Vagina (tissue), 2 donors: ENCODE measurements at places on chromosomes 4 and X.

DNA sequence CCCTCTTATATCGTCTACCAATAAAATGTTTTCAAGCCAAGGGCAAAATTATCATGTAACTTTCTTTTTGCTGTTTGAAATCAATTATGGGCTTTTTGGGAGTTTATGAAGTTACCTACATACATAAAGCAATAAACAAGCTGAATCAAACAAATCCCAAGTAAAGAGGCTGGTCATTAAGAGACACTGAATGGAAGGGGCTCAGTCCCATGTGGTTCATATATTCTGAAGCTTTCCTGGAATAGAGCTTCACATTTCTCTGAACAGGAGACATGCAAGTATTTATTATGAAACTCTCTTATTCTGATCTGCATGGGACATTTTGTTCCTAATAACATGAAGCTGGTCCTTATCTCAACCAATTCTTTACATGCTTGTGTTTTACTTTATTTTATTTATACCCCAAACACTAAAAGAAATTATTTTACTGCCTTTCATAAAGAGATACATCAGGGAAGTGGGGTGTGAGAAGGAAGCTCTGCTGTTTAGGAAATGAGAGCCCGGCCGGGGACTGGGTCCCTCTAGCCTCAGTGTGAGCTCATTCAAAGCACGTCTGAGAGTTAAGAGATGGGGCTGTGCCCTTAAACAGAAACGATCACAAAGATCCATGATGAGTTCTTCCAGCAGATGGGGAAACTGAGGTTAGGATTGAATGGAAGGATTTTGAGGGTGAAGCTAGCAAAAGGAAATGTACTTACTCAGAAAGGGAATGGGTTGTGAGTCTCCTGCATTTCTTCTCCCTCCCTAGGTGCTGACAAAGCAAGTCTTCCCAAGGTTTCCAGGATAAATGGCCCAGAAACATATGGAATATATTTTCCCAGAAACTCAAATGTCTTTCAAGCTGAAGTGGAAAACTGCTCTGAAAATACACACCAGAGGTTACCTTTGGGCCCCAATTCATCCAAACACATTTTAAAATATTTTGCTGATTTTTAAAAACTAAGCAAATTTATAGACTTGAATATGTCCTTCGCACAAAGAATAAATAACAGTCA lies 93.1 kb upstream of the LNX1 start:
- no peak for DNase-seq

DNA sequence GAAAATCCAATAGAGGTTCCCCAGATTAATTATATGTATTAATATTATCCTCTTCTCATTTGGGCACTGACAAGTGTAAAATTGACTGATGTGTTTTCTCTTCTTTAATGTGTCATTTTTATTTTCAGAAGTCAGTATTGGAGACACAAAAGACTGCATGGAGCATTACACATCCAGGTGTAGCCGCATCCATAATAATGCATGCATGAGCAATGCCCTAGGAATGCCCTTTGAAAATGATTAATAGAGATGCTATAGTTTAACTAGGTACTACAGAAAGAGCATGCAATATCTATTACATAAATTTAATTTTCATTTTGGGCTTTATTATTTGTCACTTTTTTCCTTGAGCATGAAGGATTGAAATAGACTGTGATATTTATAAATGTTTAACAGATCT lies 509.9 kb downstream of the SPOCK3 start:
- no peak for DNase-seq

- DNase-seq = no peak
Measured at GRCh38 chr4:90187148-90187884, 60.1 kb downstream of the CCSER1 start.

- DNase-seq = no peak
Measured at GRCh38 chrX:34612036-34612435, 45.0 kb downstream of the TMEM47 start.

DNA sequence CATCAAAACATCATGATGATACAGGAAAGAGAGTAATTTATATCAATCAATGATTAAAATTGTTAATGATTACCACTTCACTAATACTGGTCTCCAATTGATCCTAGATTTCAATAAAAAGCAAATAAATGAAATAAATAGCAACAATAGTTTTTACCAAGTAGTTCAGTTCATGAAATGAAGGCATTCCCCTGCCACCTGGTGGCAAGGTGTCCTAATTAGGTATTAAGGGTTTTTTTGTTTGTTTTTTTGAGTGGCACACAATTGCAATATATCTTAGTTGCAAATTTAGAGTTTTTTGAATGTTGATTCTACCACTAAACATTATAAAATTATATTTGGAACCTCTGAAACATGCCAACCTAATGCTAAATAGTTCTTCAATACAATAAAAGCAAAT lies 157.4 kb upstream of the PDE5A start:
- DNase-seq = no peak

DNA sequence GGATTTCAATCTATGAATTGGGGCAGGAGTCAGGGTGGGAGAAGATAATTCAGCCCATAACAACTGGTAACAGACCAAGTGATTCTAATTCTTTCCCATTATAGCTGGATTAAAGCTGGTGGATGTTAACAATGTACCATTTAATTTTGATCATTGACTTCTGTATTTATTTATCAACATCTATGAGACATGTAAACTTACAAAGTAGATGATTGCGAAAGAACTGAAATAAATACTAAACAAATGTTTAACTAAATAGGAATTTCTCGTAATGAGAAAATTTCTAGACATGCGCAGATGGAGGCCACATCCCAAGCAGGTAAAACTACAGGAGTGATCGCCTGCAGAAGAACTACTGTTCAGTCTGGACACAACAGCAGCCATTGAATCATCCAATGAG lies 107.1 kb downstream of the NR3C2 start:
- no peak for DNase-seq

GRCh38 chr4:11626066-11626465 lies 197.4 kb upstream of the HS3ST1 start:
- DNase-seq = no peak

DNA sequence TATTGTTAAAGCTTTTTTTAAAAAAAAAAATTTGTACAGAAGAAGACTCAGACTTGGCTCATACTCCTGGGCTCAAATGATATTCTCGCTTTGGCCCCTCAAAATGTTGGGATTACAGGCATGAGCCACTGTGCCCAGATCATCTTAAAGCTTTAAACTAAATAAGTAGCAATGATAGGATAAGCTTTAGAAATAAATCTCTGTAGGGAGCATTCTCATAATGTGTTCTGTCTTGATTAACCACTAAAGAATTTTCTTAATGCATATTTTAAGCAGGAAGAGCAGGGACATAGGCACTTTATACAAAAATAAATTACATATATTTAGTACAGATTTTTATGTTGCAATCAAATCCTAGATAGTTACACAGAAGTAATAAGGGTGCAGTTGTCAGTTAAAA lies 667.2 kb downstream of the GRID2 start:
- no peak for DNase-seq

GRCh38 chr4:141912831-141913230 lies 276.4 kb downstream of the IL15 start:
- no peak for DNase-seq

GRCh38 chr4:133270021-133270570 lies 121.0 kb downstream of the PCDH10 start:
- DNase-seq = no peak

DNA sequence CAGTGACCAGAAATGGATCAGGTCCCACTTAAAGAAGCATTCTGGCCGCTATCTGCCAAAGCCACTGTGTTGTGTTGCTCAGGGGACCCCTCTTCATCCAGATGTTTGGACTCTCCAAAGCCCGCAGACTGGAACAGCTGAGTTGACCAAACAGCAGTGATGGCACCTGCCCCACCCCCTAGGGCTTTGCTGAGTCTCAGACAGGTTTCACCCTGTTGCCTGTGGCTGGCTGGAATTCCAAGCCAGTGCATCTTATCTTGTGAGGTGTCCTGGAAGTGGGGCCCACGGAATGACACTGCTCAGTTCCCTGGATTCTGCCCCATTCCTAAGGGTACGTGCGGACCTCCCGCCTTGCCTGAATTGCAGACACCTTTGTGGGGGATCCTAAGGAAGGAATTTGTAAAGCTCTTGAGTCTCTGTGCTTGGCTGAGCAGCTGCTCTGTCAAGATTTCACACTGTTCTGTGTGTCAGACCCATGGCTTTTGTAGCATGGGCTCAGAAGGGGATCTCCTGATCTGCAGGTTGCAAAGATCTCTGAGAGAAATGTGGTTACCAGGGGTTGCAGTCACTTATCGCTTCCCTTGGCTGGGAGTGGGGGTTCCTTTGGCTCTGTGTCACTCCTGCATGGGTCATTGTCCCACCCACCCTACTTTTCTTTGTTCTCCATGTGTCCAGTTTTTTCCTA lies 1707.9 kb upstream of the PCDH10 start:
- DNase-seq = no peak

DNA sequence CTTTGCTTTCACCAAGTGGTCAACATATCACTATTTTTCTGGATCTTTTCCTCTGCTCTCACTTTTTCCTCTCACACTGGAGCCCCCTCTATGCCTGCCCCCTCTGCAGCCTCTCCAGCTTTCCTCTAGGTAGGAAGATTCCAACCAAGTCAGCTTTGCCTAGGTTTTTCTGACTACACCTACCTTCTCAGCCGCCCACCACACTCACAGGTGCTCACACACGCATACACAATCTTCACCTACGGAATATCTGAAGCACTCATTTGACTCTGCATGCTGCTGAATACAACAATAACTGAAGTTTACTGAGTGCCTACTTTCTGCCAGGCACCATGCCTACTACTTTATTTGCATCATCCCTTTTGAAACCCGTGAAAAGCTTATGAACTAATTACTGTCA lies 328.0 kb downstream of the PPP3CA start:
- DNase-seq = no peak

DNA sequence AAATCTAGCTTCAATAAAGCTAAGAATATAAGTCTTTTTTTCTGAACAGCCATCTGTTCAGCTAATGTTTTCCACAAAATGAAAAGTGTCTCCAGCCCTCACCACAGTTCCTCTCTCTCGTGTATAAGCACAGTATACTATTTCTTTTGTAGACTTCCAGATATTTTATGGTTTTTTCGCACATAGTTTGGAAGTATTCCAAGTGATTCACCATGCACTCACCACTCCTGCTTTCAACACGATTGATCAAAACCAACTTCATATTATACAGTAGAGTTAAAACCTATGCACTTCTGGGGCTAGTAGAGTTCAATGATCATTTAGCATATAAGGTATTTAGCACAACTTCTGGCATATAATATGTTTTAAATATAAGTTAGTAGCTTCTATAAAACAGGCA lies 105.8 kb upstream of the DCAF12L1 start:
- DNase-seq = no peak

DNA sequence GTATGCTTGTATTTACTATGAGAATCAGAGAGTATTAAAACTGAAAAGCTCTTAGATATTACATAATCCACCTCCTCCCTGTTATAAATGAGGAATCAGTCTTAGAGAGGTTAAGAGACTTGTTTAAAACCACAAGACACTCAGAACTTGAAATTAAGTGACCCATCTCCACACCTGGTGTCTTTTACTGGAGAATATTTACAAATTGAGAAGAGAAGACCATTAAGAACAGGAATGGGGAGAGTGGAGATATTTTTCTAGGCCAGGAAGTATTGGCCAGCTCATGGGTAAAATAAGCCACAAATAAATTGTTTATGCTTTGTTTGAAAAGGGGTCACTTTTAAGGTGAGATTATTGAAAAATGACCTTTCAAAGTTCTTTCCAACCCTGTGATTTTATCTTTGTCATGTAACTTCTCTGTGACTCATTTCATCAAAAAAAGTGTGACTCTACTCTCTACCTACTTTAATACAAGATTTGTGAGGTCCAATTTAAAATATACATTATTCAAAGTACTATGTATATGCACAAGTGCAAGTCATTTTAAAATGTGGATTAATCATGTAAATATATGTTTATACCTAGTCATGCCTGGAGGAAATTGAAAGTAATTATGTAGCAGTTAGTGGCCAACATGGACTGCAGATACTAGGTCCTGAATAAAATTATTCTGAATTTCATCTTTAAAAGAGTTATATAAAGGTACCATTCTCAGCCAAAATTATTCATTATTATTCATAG lies 15.9 kb upstream of the COX7B2 start:
- DNase-seq = no peak

GRCh38 chr4:100147684-100148083 lies 42.6 kb downstream of the DDIT4L start:
- DNase-seq = no peak

GRCh38 chr4:107689912-107690587 lies 30.0 kb downstream of the PAPSS1 start:
- no peak for DNase-seq

DNA sequence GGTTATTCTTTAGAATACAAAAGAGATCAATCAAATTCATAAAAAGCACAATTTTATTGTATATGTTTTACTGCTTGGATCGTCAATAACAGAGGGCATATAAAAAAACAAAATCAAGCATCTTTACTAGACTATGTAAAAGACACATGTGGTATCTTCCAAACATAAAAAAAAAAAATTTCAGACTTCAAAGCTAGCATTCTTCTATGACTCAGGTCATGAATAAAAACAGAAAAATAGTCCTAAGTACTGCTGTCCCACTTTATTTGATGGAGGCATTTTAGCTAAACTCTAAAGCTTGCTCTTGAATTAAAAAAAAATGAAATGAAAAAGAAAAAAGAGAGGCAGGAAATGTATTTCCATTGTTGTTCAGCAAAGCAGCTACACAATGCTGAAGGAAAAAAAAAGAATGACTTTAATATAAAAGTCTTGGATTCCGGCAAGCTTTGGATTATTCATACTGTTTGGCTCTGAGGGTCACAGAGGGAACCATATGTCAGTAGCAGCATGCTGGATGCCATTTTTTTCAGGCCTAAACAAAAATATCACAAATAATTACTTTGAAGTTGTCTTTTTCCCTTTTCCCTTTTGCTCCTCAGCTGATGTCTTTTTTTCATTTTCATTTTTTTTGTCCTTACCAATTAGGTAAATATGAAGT lies 249.1 kb upstream of the DIAPH2 start:
- no peak for DNase-seq

GRCh38 chr4:160142579-160142978 lies 1039.7 kb downstream of the RAPGEF2 start:
- DNase-seq = no peak

DNA sequence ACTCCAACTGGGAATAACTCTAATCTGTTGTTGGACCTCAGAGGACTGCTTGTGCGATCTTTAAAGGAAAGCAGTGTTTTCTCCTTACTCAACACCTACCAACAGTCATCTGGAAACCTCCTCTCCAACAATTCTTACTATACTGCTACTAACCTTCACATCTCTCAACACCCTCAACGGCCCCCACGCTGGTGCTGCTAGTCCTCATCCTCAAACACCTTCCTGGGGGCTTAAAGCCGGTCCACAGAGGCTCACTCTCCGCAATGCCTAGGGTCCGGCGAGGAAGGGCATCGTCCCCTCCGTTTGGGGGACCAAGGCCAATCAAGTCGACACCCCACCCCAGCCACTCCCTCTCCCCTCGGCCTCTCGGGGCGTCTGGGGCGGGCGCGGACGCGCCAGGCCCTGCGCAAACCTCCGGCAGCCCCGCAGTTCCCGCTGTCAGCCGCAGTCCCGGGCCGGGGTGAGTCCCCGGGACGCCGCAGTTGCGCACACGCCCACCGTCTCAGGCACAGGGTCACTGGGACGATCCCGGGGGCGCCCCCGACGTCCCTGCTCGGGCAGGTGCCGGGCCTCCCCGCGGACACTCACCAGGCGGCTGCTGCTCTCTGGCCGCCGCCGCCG lies 418 bp downstream of the TAB3 start:
- DNase-seq = no peak

- DNase-seq = no peak
Measured at GRCh38 chr4:89868276-89868675, 26.4 kb upstream of the MMRN1 start.
